SK-N-DZ (cell line): ENCODE measurements at places on chromosomes 7 and 10.

- DNase-seq: peak; percentile 41
Observed at GRCh38 chr7:25855854-25856782, 295.9 kb upstream of the NFE2L3 start.

- DNase-seq: no peak
Observed at GRCh38 chr10:52469970-52470705, 156.1 kb downstream of the DKK1 start.

DNA sequence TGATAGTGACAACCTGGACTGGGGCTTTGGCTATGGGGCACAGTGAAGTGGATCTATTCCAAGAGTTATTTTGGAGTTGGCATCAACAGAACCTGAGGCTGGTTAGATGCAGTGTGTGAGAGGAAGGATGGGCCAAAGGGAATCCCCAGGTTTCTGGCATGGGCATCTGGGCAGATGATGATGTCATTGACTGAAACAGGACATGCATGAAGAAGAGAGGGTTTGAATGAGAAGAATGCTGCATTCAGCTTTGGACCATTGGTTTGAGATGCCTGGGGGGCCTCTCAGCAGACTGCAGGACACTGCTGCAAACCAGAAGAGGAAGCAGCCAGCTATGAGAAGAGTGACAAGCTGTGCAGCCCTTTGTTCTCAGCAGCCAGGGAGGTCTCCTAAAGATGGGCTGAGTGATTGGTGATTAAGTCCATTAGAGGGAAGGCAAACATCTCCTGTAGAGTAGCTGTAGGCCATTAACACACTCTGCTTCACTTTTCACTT, 23.1 kb upstream of the PIK3CG start:
- DNase-seq: no peak

- DNase-seq: peak; percentile 52
Observed at GRCh38 chr10:107072786-107073185, 91.7 kb downstream of the SORCS1 start.

GRCh38 chr7:144452064-144452463, 48.6 kb upstream of the NOBOX start:
- DNase-seq: no peak

- peak; percentile 87 for DNase-seq
Observed at GRCh38 chr7:99693427-99694200, 13.8 kb upstream of the CYP3A5 start.
